Stimulated activated CD4-positive, alpha-beta T cell treated with anti-CD3 and anti-CD28 coated beads, Interleukin-2, amount 100 ng/mL, for 24 hours (primary cell): ENCODE measurements at places on chromosomes 5 and 9.

DNA sequence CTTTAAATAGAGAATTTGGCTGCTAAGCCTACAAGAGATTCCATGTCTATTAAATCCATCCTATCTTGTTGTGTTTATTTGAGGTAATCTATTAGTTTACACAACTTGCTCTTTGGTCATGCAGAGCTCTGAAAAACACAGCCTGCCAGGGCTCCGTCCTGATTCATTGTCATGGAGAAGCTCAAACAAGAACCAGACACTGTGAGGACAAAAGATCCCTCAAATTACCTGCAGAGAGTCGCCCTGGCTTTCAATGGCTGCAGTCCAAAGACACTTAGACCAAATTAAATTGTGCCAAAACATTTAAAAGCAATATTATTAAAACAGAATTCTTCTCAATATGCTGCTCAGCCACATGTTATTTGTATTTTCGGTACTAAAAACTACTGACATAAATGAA, 60.1 kb downstream of the CDH18 start:
- no peak for DNase-seq

- no peak for DNase-seq
Measured at GRCh38 chr9:91032121-91032531, 230.5 kb downstream of the SYK start.

DNA sequence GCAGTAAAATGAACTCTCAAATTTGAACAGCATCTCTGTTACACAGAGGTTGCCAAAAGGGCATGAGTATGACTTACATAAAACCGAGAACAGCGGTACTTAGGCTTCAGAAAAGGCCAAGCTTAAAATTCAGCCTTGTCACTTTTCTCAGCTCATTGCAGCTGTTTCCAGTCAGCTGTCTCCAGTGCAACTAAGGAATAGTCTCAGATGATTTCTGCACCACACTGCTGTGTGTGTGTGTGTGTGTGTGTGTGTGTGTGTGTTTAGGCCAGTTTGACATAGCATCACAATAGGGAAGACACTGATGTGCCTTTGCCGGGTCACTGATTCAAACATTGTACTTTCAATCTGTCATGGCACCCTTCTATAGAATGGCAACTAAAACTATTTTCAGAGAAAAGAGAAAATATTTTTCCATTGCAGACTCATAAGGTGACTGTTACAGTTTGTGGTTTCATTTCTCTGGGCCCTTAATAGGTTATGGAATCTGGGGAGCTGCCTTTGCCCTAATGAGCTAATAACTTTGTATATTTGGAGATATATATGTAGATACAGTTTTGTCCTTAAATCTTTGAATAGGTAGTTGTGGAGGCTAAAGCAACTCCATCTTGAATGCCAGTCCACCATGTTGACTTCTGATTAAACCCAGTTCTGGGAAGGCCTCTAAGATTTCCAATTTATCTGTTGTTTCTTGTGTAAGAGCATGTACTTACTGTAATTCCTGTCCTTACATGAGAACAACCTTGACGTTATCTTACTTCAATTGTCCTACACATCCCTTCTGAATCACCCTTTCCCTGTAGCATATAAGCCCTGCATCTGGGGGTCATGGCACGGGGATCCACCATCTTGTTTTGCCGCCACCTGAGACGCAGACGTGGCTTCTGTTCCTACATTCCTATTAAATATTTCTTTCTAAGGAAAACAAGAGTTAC, 4.5 kb downstream of the LSM11 start:
- DNase-seq = no peak

DNA sequence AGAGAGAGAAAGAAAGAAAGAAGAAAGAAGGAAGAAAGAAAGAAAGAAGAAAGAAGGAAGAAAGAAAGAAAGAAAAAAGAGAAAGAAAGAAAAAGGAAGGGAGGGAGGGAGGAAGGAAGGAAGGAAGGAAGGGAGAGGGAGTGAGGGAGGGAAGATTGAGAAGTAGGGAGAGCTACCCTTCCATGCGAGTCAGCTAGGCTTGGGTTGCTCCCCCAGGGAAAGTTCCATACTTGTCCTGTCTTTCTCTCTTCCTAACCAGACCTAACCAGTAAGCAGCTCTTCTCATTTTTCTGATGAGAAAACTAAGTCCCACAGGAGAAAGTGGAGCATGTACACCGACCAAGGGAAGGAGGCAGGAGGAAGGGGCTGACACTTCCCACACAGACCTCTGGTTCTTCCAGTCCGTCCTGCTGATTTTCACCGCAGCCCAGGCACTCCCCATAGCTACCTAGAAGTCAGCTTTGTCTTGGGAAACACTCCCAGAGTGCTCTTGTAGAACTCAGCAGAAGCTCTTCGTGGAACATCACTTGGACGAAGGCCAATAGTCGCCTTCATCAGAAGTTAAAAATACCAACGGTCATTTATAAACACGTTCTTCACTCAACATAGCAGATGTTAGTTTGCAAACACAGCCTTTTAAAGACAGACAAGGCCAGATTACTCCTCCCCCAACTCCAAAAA, 29.0 kb upstream of the ENTREP1 start:
- DNase-seq = no peak

GRCh38 chr5:172110921-172111851, 76.8 kb downstream of the STK10 start:
- DNase-seq = peak; percentile 86

GRCh38 chr5:35138232-35138631, 90.5 kb upstream of the AGXT2 start:
- DNase-seq = no peak

GRCh38 chr9:110192531-110193261, 15.3 kb downstream of the C9orf152 start:
- no peak for DNase-seq

DNA sequence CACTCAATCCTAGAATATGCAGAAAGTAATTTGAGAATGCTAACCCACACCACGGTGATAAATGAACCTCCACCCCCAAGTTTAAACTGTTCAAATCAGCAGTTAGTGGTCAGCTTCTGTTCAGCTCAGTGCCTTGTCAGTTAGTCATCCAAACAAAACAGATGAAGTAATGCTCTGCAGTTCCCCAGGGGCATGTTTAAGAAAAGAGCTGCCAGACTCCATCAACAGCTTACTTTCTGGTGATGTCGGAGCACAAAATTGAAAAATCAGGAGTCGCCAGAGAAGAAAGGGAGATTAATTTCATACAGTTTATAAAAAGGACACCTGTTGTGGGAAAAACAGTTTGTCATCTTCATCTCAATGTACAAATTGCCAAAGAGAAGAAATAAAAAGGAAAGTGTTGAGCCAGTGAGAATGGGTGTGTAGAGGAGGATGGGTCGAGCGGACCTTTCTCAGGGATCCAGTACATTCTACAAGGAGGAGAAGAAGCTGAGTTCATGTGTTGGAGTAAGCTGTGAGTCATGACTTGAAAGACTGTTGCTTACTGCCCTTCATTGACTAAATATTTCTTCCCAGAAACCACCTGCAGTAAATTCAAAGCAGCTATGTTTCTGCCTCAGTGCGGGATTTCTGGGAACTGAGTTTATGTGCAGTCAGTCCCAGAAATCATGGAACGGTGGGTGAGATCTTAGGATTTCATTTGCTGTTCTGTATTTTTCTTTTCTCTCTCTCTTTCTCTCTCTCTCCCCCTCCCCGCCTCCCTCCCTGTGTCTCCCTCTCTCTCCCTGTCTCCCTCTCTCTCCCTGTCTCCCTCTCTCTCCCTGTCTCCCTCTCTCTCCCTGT, 13.7 kb downstream of the TRIO start:
- no peak for DNase-seq

- no peak for DNase-seq
Measured at GRCh38 chr5:91111473-91112238, 271.5 kb downstream of the ARRDC3 start.

GRCh38 chr5:88833371-88834130, 49.4 kb downstream of the MEF2C start:
- peak; percentile 30 for DNase-seq

- DNase-seq = no peak
Measured at GRCh38 chr5:115577329-115577728, 24.9 kb downstream of the TICAM2 start.

DNA sequence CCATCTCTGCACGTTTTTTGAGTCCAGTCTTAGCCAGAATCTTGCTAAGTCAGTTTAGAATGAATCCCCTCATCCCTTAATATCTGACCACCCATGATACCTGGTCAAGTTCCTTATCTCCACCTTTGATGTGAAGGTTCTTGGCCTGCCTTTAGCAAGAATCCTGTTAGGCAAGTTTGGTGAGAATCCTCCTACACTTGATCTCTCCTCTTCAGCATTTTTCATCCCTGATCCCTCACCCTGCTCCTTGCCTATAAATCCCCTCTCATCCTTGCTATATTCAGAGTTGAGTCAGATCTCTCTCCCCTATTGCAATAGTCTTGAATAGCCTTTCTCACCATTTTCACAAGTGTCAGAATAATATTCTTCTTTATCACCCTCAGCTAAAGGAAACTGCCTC, 31.0 kb downstream of the SMIM23 start:
- DNase-seq = no peak

GRCh38 chr5:157718519-157718918, 12.7 kb upstream of the THG1L start:
- DNase-seq = no peak

GRCh38 chr9:33158843-33159776, 8.0 kb downstream of the B4GALT1 start:
- peak; percentile 21 for DNase-seq

- DNase-seq = no peak
Measured at GRCh38 chr9:23643656-23644258, 182.3 kb downstream of the ELAVL2 start.

DNA sequence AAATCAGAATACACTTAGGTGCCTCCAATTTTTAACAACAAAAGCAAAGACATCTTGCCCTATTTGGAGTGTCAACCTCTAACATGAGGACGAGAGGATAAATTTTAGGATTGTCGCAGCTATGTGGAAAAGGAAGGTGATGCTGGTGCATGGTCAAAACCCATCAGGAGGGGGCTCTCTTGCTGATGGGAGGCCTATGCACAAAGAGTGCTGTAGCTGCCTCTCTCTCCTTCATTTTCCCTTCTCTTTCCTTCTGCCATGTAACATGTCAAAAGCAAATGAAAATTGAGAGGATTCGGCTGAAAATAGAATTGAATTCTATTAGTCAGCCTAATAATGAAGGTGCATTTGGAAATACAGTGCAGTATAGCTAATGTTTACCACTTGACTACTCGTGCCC, 578.7 kb upstream of the ZNF462 start:
- no peak for DNase-seq

DNA sequence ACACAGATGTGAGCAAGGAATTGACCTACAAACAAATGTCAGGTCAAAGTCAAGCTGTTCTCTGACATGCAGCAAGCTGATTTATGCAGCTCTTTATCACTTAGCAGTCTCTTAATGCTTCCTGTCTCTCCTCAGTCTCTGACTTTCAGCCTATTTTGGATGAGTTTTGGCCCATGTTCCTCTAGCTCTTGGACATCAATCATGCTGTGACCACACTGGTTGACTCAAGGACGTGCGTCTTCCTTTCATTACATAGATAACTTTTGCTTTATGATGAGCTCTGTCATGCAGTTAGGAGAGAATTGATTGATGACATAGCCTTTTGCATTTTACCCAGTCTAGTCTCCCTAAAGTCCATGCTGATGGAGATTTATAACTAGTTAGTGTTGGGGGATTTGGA, 9.4 kb upstream of the REEP5 start:
- no peak for DNase-seq

- no peak for DNase-seq
Measured at GRCh38 chr5:42995360-42995751, 44.8 kb downstream of the ANXA2R start.

- no peak for DNase-seq
Measured at GRCh38 chr9:116859763-116860162, 172.7 kb downstream of the TRIM32 start.

- no peak for DNase-seq
Measured at GRCh38 chr9:84620338-84620737, 49.2 kb upstream of the NTRK2 start.

- no peak for DNase-seq
Measured at GRCh38 chr5:153748823-153749222, 258.4 kb downstream of the GRIA1 start.

DNA sequence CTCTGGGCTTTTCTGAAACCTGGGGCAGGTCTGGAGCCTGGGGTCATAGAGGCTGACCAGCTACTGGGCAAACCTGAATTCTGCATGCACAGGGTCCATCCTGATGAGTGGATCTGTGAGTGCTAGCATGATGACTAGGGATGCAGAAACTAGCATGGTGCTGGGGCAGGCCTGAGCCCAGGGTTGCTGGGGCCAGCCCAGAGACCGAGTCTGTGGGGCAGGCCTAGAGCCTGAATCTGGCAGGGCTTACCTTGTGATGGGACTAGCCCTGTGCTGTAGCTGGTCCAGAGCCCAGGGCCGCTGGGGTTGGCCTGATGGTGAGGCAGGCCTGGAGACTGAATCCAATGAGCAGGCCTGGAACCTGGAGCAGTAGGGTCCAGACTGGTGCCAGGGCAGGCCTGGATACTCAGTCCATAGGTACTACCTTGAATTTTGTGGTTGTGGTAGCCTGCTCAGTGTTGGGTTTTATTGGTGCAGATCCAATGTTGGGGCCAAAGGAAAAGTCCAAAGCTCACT, 313.5 kb downstream of the TLR4 start:
- DNase-seq = no peak

GRCh38 chr5:40985501-40985900, 76.2 kb downstream of the C7 start:
- DNase-seq = no peak

- no peak for DNase-seq
Measured at GRCh38 chr5:143251946-143252345, 151.5 kb downstream of the NR3C1 start.

- no peak for DNase-seq
Measured at GRCh38 chr9:134425812-134426211, 99.6 kb downstream of the RXRA start.

- no peak for DNase-seq
Measured at GRCh38 chr5:41893074-41893851, 10.9 kb upstream of the RIMOC1 start.

DNA sequence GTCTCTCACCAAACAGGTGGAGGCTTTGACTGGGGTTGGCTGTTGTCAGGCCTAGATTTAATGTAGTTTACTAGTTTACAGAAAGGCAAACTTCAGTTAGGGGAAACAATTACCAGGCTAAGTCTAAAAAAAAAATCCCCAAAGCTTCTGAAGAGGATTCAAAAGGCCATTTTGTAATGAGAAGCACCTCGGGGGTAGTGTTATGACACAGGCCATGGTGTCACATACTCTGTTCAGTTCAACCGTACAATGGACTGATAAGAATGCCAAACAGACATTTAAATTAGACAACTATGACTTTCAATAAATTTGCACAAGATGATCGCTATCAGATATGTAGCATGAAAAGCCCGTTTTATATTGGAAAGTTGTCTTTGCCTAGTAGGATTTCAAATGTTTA, 120.1 kb upstream of the PCA3 start:
- no peak for DNase-seq

- DNase-seq = no peak
Measured at GRCh38 chr5:124659798-124660197, 86.6 kb downstream of the ZNF608 start.

DNA sequence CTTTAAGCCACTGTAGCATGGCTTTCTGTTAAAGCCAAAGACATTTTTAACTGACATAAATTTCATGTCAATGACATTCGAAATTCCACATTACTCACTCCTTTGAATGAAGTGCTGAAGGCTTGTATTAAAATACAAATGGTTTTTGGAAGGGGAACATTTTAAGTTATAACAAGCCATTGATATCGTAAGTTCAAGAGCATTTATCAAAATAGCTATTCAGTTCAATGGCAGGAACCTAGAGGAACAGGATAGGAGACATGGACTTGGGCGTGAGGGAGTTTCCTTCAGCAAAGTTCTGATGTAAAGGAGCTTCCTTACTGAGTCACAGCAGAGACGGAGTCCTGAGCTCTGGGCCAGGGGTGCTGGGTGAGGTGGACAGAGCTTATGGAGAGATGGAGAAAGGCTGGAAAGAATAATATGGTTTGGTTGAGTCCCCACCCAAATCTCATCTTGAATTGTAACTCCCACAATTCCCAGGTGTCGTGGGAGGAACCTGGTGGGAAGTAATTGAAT, 631.8 kb downstream of the BNC2 start:
- no peak for DNase-seq
